ENCODE measurements at places on chromosomes 12 and 14.

GRCh38 chr14:24398293-24398652 lies 530 bp upstream of the NYNRIN start:
- DNase-seq = no peak

GRCh38 chr12:34209259-34209835 lies 187.1 kb downstream of the ALG10 start:
- DNase-seq = no peak

DNA sequence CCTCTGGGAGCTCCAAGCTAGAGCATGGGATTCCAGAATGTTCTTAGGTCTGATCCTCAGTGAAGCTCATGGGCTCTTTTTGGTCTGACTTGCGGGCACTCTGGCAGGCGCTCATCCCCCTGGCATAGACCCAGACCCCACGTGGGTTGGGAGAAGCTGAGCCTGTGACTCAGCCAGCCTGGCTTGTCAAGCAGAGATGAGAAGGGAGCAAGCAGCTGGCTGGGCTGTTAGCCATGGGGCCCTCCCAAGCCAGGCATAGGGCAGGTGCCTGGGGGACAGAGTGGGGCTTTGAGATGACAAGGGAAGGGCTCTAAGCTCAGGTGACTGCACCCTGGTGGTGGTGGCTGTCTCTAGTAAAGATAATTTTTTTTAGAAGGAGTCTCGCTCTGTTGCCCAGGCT lies 80.3 kb upstream of the NOS1 start:
- DNase-seq = peak; percentile 70

- DNase-seq = no peak
Measured at GRCh38 chr12:115273456-115273855, 589.5 kb upstream of the TBX3 start.

DNA sequence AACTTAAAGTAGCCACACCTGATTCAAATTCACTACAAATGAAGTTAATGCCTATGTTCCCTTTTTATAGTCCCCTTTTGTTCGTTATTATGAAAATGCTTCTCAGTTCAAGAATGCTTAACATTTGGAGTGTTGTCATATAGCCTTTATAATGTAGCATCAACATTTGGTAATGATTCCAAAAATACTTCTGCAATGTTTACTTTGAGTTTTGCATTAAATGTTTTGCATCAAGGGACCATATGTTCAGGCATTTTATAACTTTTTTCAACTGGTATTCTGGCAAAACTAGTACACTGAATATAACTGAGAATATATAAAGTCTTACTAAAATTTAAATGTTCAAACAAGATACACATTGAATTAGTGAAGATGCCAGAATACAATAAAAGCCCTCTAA lies 209.6 kb upstream of the SLC16A7 start:
- no peak for DNase-seq

DNA sequence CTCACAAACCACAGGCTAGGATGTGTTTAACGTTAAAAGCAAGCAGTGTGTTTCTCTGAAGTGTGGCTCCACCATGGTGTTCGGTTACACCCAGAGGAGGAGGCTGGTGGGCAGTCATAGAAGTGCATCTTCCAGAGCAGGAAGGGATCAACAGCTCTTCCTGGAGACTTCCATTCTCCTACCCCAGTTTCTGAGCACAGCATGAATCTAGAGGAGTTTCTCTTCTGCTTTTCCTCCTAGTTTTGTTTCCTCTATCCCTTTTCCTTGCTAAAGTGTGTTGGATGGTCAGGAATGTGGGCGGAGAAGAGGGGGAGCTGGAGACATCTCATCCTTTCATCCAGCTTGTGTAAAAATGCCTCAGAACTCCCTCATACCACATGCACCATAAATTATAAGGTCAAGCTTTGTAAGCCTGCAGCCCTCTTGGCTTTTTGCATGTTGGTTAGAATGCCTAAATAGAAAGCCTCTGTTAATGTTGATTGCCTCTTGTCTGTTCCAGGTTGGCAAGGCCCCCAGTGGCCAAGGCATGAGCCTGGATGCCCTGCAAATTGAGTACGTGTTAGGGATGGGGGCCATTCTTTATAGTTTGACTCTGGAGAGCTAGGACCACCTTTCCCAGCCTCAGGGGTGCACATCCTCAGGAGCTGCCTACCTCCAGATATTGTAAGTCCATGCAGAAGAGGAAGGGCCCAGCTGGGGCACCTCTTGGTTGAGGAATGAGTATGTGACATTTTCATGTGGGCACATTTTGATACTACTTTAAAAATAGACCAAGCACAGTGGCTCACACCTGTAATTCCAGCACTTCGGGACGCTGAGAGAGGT lies 4.0 kb upstream of the CKAP4 start:
- no peak for DNase-seq

DNA sequence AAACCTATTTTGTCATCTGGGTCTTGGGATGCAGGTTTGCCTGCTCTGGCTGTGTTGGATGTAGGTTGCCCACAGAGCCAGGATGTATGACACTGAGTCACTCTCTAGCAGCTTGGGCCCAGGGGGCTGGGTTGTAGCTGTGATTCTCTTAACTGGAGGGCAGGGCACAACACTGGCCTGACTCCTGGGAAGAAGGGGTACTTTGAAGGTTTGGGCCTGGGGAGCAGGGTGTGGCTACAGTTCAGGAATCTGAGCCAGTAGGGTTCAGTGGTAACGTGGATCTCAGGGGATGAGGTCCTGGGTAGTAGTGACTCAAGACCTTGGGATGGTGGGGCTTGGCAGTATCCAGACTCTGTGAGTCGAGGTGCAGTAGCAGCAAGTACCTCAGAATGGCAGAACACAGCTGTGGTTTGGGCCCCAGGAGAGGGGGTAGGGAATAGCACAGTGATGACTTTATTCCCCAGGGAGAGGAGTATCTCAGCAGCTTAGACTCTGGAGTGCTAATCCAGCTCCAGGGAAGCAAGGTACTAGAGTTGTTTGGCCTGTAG lies 25.7 kb downstream of the TBC1D15 start:
- no peak for DNase-seq

GRCh38 chr12:115466076-115466475 lies 782.1 kb upstream of the TBX3 start:
- DNase-seq = no peak

GRCh38 chr12:14691560-14691959 lies 4.8 kb downstream of the GUCY2C start:
- DNase-seq = peak; percentile 27

DNA sequence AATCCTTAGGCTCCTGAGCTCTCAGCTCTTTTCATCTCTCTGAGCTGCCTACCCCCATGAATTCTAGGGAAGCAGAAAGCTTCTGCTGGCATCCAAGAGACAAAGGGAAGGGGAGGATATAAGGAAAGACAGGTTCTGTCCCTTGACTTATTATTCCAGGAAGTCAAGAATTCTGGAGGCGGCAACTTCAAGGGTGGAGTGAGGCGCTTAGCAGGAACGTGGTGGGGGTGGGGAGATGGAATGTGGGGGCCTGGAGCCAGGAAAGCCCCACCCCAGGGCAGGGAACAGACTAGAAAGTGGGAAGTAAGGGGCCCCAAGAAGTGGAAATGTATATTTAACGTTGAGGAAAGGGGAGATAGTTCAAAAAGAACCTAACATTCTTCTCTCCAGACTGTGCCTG lies 1.4 kb downstream of the CALCOCO1 start:
- DNase-seq = no peak

GRCh38 chr14:76957224-76957891 lies 71.2 kb downstream of the IRF2BPL start:
- no peak for DNase-seq

DNA sequence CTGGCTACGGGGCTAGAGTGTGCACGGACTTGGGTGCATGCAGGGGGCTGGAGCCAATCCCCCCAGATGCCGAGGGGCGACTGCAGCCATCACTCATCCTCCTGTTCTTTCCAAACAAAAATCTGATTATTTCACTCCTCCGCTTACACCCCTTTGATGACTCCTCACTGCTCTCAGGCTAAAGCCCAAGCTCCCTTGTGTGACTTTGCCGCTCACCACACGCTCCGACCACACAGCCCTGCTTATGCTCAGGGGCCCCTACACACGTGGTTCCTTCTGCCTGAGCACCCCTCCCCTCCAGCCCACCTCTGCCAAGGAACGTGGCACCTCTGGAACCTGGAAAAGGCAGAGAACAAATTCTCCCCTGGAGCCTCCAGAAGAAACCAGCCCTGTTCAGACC lies 13.7 kb downstream of the CHFR start:
- no peak for DNase-seq

DNA sequence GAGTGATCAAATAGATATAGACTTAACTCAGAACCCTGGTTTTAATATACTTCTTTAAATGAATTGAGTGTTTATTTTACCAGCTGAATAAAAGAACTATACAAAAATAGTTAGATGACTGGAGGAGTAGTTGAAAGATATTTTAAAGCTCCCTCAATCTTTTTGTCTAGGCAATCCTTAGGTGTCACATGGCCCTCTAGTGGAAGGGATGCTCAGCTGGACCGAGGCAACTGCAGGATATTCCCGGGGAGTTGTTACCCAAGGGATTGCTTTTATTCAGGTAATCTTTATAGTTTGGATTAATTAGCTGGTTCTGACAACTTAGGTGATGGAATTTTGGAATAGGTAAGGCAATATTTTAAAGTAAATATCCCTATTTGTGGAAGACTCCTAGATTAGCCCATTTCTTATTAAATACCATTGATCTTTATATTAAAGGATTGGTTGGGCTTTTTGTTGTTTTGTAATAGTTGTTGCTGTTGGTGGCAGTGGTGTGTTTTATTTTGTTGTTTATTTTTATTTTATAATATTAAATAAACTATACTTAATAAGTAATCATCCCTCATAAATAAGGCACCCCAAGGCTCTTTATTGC lies 57.1 kb downstream of the ZDHHC17 start:
- DNase-seq = no peak

DNA sequence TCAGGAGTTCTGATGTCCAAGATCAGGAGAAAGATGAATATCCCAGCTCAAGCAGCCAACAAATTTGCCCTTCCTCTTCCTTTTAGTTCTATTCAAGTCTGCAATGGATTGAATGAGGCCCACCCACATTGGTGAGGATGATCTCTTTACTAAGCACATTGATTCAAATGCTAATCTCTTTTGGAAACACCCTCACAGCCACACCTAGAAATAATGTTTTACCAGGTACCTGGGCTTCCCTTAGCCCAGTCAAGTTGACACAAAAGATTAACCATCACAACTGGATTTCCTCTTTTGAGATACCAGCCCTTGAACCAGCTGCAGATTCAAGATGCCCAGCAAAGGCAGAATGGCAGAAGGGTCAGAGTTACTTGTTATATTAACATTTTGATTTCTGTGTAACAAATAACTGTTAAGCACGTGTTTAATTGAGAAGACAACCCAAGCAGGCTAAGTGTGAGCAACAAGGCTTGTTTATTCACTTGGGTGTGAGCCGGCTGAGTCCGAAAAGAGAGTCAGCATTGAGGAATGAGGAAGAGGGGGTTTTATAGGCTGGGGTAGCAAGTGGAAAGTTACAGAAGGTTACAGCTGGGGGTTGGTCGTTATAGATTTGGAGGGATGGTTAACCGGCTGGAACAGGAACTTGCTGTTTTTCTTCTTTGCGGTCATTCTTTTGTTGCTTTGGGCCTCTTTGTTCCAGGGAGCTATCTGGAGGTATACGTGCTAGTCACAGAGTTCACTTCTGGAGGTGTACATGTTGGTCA lies 180.3 kb downstream of the EMP1 start:
- DNase-seq = no peak

DNA sequence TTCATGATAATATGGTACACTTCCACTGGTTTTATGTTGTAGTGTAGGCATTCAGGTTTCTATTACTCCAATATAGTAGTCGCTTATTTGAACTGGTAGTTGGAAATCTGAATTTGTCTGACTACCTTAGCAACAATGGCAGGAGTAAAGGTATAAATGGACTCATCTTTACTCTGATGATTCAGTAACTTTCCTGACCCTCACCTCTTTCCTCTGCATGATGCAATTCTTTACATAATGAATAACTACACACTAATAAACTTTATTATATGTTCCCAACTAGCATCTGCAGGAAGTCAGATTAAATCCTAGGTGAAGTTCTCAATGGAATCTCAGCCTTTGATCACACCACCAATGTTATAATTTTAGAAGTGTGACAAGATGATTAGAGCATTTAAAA lies 70.5 kb upstream of the ATP2B1 start:
- no peak for DNase-seq

DNA sequence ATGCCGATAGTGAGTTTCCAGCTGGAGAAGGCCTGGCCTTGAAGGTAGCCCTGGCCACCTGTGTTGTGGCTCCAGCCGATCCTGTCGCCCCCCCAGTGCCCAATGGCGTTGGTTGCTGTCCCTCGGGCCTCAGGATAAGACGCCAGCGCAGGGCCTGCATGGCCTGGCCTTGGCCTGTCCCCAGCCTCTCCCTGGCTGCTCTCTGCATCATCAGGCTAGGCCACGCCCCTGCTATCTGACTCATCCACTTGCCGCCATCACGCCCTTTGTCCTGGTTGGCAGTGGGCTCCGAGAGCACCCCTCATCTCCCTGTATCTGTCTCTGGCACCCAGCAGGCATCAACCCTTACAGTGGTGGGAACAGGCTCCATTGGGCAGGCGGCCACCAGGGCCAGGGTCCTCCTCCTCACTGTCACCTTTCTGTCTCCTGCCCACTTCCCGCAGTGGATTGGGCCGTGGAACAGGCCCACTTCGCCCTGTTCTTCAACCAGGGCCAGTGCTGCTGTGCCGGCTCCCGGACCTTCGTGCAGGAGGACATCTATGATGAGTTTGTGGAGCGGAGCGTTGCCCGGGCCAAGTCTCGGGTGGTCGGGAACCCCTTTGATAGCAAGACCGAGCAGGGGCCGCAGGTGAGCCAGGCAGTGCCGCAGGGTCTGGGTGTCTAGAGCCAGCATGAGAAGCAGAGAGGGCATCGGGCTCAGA lies 25.6 kb downstream of the ALDH2 start:
- DNase-seq = peak; percentile 31

DNA sequence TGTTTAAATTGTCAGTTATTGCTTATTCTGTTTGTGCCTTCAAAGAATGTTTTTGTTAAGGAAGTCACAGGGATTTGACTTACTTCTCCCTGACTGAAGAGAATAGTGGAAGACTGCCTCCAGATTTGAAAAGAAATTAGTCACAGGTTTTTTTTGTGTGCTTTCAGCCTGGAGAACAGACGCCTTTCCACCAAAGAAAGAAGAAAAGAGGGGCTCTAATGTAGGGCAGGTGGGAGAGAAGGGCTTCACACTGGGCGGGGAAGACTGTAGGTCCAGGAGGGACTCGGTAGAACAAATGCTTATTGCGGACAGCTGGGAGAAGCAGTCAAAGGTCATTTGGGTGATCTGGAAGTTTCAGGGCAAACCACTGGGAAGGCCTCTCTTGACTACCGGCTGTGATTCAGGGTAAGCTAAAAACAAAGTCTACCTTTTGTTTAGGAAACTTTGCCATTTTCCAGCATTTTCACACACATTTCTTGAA lies 76.8 kb downstream of the SAMD4A start:
- DNase-seq = no peak

- peak; percentile 90 for DNase-seq
Measured at GRCh38 chr12:49060237-49061156, at the start of gene KMT2D. KMT2D (minus strand) TSS chr12:49060794; CDS start chr12:49055324, 5,470 bp downstream.

DNA sequence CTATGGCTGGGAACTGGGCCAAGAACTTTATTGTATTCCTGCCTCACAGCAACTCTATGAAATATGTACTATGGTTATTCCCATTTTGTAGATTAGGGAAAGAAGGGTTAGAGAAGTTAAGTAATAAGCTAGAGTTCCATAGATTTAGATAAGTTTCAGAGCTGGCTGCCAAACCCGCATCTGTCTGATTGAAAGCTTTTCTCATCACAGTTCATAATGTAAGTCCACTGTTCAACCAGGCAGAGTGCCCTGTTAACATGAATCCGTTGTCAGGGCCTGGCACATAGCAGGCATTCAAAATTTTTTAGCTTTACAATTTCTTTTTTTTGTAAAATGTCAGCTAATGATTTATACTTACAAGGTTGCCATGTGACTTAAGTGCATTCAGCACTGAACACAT lies 467.3 kb downstream of the NRXN3 start:
- DNase-seq = no peak

Measured in C1 segment of cervical spinal cord (tissue), 14 donors.